ENCODE measurements at places on chromosomes 3 and 15. TPM values are rescaled to one million over a fixed set of nuclear protein-coding genes. Genes with fewer than 3 reads are reported as not detected.

SPTSSB gene
- not detected for total RNA-seq

SLC2A2 gene
- not detected for total RNA-seq

ZNF662 gene
- 0.76 TPM for total RNA-seq

WDR93 gene
- total RNA-seq: not detected

LNP1 gene
- 3.2 TPM for total RNA-seq

SETD2 gene
- total RNA-seq: 20.5 TPM

TAGLN3 gene
- total RNA-seq: not detected

TRPM1 gene
- under 0.01 TPM for total RNA-seq

ARPC4 gene
- total RNA-seq: 401 TPM

TLR9 gene
- total RNA-seq: not detected

SGO1 gene
- 7.5 TPM for total RNA-seq

ARHGEF26 gene
- 0.97 TPM for total RNA-seq

AP2M1 gene
- 389 TPM for total RNA-seq

SPPL2A gene
- 68.7 TPM for total RNA-seq

EFL1 gene
- 33.9 TPM for total RNA-seq

C2CD4A gene
- total RNA-seq: 4.2 TPM

SLC28A2 gene
- not detected for total RNA-seq

NDN gene
- 38.0 TPM for total RNA-seq

NAA80 gene
- 2.6 TPM for total RNA-seq

TSC22D2 gene
- total RNA-seq: 5.2 TPM

NPAP1 gene
- not detected for total RNA-seq

SCN11A gene
- total RNA-seq: not detected

ACKR2 gene
- not detected for total RNA-seq

MIX23 gene
- 72.3 TPM for total RNA-seq

DYNLT2B gene
- total RNA-seq: 9.4 TPM

SNTN gene
- total RNA-seq: not detected

CHRNA7 gene
- 2.0 TPM for total RNA-seq

IQSEC1 gene
- total RNA-seq: 6.2 TPM

OXSM gene
- total RNA-seq: 16.6 TPM

C3orf62 gene
- 1.4 TPM for total RNA-seq

KCNAB1 gene
- total RNA-seq: 2.0 TPM

ACP3 gene
- not detected for total RNA-seq

ACSBG1 gene
- not detected for total RNA-seq

SLC6A6 gene
- total RNA-seq: 9.7 TPM

Measured in epithelial cell of umbilical artery (primary cell).